ENCODE measurements at places on chromosomes 11 and 22.

- DNase-seq: no peak
Measured at GRCh38 chr11:74330075-74330858, 18.8 kb upstream of the P4HA3 start.

GRCh38 chr22:43216738-43217137 lies 29.8 kb upstream of the TTLL12 start:
- DNase-seq: no peak

DNA sequence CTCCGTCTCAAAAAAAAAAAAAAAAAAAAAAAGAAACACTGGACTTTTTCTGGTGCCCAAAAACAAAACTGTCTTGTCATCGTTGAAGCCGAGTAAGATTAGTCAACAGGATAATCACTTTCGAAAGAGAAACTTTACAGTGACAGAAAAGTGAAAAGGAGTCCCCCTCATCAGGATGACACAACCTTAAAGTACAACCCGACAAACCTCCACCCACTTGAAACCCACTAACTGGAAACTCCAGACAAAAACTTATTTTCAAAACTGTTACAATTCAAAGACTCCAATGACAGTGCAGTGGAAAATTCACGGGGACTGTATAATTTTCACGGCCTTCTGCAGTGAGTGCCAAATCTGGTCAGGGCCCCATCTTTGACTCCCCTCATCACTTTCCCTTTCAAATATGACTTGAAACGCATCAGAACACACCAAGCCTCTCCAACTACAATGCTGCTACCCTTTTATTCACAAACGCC lies 1.3 kb downstream of the DENND5A start:
- no peak for DNase-seq

GRCh38 chr11:103175461-103176129 lies 66.4 kb downstream of the DYNC2H1 start:
- no peak for DNase-seq

DNA sequence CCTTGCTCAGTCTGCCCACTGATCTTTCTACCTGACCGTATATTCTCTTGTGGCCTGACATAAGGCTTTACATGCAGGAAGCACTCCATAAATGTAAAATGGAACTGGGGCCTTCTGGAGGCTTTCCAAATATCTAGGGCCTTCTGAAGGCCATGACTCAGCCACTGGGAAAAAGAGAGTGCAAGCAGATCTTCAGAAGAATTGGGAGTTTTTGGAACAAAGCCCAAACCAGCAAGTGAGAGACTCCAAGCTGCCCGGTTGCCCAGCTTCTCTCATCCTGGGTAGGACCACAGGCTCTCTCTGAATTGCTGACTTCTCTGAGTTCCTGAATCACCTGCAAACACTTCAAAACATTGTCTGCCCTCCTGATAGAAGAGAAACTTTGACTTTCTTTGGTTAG lies 107.9 kb upstream of the BMAL1 start:
- DNase-seq: no peak

DNA sequence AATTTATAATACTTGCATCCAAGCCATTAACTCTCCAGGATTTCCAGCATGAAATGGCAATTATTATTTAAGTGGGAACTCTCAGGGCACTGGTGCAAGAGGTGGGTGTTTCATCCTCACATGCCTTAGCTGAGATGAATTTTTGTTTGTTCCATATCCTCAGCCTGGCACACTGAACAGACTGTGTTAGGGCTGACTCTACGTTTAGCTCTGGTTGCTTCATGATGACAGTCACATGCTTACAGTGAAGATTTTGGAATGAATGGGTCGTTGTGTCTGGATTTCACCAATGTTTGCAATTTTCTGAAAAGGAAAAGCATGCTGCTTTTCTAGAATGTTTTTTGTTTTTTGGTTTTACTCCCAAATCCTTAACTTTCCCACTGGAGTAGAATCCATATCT lies 246.6 kb downstream of the INSC start:
- no peak for DNase-seq

- DNase-seq: no peak
Measured at GRCh38 chr11:119886667-119887230, 157.7 kb upstream of the NECTIN1 start.

DNA sequence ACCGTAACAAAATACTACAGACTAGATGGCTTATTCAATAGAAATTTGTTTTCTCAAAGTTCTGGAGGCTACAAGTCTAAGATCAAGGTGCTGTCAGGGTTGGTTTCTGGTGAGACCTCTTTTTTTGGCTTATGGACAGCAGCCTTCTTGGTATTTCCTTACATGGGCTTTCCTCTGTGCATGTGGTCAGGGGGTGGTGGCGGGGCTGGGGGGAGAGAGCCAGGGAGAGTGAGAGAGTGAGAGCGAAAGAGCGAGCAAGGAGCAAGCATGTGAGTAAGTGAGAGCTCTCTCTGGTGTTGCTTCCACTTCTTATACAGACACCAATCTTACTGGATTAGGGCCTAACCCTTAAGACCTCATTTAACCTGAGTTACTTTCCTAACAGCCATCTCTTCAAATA lies 181.5 kb downstream of the TMEM135 start:
- DNase-seq: no peak

- DNase-seq: no peak
Measured at GRCh38 chr22:42145175-42145574, 14.6 kb upstream of the CYP2D6 start.

DNA sequence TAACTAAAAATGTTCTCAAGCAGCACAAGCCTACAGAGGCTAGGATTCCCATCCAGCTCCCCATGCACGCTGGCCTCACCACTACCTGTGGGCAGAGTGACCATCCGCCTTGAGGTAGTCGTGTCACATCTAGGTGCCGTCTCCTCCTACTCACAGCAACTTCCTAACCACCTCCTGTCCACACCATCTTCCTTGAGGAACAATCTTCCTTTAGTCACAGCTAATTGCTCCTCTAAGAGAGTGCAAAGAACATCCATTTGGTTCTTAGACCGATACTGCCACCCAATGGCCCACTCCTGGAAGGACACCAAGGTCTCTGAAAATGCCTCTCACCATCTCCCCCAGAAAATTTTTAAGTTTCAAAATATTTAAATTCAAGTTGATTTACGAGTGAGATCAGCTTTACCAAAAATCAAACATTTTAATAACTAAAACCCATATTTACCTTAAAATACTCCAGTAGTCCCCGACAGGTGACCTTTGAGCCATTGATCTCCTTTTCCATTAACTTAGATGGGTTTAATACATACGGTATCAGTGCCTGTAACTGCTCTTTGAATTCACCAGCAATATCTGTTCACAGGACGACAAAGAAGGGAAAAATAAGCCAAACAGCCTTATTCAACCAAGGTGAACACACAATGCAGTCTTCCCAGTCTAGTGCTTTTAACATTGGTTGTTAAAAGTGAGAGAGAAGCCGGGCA lies 21.7 kb upstream of the PLAAT3 start:
- DNase-seq: peak; percentile 40

DNA sequence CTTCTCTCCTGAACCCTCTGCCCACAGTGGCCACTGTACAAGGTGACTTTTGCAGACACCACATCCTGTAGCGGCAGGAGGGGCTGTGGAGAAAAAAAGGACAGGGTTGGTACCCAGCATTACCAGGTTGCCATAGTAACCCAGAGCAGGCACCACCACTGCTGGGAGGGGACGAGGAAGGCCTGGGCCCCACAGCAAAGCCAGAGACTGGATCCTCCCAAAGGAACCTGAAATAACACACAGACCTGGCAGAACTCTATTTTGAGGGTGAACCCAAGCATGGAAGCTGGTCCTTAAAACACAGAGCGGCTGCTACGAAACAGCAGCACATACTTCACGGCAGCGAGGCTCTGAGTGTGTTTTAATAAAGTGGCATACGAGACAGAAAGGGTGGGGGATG lies 380.6 kb downstream of the CTTN start:
- DNase-seq: no peak

- no peak for DNase-seq
Measured at GRCh38 chr22:45757068-45757467, 85.4 kb downstream of the ATXN10 start.

GRCh38 chr11:43779306-43779705 lies 98.8 kb downstream of the HSD17B12 start:
- DNase-seq: no peak

GRCh38 chr11:3737386-3737933 lies 59.9 kb downstream of the NUP98 start:
- no peak for DNase-seq

DNA sequence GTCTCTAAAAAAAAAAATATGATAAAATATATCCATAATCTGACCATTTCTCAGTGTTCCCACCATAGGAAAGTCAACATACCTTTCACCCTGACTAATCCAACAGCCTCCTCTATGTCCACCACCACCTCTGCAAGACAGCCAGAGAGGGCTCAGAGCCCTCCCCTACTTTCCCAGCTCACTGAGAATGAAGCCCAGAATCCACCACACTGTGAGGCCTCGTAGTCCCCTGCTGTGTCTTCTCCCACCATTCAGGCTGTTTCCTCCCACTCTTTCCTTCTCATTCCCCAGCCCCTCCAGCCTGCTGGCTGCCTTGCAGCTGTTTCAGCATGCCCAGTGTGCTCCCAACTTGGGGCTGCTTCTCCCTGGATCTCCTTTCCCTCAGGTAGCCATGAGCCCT lies 27.0 kb downstream of the SGSM3 start:
- DNase-seq: no peak

- peak; percentile 91 for DNase-seq
Measured at GRCh38 chr11:35166369-35167360, 27.7 kb downstream of the CD44 start.

Measured in SW 1271 (cell line).